ENCODE measurements at places on chromosomes 7 and 10.

- no peak for DNase-seq
Measured at GRCh38 chr7:28005847-28006231, 174.8 kb downstream of the JAZF1 start.

GRCh38 chr10:102121739-102122372, 1.7 kb upstream of the LDB1 start:
- no peak for DNase-seq

DNA sequence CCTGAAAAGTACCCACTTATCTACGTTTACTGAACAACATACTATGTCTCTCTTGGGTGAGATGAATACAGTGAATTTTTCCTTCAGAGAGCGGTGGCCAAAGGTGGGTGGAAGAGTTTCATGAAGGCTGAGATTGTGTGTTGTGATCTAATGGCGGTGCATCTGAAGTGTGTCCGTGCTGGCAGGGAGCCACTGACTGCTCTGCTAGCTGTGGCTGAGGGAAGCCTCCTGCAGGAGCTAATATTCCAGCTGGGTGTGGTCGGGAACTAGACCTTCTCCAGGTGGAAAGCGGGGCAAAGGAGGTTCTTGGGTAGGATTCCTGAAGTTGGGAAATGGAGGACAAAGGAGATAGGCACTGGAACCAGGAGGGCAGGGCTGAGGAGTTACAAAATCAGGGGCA, 69.2 kb upstream of the GRB10 start:
- DNase-seq = no peak

DNA sequence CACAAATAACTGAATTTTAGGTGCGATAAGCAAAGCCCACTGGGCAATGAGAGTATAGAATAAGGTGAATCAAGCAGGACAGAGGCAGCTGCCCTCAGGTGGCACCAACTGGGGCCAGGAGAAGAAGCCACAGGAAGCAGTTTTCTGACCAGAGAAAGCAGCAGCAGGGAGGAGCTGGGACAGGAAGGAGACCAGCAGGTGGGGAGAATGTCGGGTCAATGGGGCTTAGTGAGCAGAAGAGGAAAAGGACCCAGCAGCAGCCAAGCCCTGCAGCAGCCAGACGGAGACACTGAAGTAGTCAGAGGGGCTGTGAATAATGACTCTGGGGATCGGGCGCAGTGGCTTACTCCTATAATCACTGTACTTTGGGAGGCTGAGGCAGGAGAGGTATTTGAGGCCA, 209.6 kb upstream of the SH2B2 start:
- DNase-seq = no peak

GRCh38 chr7:2763597-2763996, 75.6 kb downstream of the AMZ1 start:
- DNase-seq = no peak

GRCh38 chr7:30178748-30179436, 44.1 kb downstream of the MTURN start:
- DNase-seq = no peak

GRCh38 chr7:92917230-92917629, 80.9 kb upstream of the CDK6 start:
- DNase-seq = no peak

DNA sequence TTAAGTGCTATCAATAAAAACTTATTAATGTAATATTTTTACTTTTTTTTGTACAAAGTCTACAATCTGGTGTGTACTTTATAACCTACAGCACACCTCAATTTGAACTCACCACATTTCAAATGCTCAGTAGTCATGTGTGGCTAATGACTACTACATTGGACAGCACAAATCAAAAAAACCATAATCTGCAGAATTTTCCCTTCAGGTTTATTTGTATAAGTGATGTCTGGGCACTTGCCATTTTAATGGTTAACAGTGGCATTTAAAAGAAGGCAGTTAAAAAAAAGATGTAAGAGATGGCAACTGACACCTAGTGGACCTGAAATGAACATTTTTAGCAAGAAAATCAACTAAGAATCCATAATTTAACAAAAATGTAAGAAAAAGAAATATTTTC, 124.6 kb upstream of the NRBF2 start:
- DNase-seq = no peak

GRCh38 chr10:75857269-75857846, 425.9 kb downstream of the LRMDA start:
- DNase-seq = no peak

DNA sequence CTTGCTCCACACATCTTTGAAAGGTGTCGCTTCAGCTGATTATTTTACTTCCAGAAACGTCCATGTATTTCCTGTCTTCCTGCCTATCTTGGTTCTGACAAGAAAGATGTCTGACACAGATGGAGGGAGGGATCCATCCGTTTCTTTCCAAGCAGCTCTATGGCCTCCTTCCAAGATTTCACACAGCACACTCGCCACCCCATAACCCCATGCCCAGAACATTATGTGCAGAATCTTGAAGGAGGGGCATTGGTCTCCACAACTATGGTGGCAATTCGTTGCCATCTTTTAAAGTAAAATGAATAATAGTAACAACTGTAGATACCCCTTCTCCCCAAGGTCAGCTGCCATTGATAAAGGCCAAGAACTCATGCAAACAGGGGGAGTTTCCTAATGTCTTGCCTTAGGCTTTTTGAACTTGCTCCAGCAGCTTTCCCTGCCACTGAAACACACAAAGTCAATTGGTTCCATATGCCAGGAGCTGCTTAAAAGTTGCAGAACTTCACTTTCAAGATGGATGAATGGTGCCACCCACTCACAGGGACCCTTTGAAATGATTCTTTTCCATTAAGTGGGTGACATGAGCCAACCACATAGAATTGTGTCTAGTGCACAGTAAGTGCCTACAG, 60.0 kb downstream of the VSTM4 start:
- DNase-seq = no peak

GRCh38 chr7:128123291-128124037, 92.2 kb upstream of the LRRC4 start:
- no peak for DNase-seq

DNA sequence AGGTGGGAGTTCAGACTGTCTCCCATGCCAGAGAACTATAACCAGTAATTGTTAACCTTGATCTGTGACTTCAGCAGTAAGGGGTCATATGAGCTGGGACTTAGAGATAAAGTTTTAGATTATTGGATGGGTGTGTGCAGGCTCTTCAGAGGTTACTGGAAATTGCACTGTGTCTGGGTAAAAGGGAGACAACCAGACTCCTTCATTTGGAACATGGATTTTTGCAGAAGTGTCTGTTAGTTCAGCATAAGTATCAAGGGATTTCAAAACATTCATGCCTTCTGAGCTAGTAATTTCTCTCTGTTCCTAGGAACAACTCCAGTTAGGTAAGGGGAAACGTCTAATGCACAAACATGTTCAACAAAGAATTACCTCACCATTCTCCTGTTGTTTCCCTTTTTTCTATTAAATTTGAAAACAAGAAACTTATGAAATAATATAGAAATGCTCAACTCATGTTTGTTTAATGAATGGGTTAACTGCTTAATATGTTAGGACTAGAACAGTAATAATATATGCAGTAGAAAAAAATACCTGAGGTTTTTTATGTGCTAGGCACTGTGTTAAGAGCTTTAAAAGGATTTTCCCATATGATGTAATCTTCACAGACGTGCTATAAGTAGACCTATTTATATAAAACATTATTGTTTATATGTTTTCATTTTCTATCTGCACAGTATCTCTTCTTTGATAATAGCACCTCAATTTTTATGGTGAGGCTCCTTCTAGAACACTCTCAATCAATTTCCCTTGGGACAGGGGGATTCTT, 233.0 kb downstream of the CACNA2D1 start:
- DNase-seq = no peak

DNA sequence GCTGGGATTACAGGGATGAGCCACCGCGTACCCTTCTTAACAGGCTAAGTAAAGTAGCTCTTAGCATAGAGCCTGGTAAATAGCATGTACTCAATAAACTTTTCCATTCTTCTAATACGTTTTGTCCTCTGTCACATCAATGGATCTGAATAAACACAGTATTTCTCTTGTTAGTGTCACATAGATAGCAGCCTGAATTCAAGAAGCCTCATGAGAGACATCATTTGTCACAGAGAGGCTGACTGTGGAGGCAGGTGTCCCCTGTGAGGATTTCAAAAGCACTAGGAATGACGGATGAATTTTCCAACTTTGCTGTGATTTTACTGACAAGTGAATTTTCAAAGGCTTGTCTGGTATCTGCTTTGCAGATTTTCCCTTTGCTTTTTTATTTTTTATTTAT, 82.6 kb upstream of the CDC14C start:
- DNase-seq = no peak

GRCh38 chr7:5780801-5781496, 514 bp downstream of the RNF216 start:
- DNase-seq = peak; percentile 73

DNA sequence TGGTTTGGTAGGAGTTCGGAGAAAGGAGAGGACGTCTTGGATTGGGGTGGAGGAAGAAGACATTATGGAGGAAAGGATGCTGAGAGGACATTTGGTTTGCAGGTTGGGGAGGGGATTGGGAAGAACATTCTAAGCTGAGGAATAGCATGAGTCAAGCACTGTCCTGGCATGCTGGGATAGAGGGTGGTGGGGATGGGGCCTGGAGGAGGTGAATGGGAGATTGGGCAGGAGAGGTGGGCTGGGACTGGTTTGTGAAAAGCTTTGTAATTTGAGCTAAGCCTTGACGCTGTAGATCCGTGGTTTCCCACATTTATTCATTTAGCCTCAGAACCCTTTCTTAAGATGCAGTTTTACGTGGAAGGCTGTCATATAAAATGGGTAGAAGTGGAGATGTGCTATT, 52.2 kb downstream of the TMEM178B start:
- DNase-seq = no peak

- DNase-seq = no peak
Measured at GRCh38 chr10:31724296-31724695, 204.3 kb downstream of the ARHGAP12 start.

- DNase-seq = no peak
Measured at GRCh38 chr7:67821116-67821515, 824.5 kb downstream of the TYW1 start.

DNA sequence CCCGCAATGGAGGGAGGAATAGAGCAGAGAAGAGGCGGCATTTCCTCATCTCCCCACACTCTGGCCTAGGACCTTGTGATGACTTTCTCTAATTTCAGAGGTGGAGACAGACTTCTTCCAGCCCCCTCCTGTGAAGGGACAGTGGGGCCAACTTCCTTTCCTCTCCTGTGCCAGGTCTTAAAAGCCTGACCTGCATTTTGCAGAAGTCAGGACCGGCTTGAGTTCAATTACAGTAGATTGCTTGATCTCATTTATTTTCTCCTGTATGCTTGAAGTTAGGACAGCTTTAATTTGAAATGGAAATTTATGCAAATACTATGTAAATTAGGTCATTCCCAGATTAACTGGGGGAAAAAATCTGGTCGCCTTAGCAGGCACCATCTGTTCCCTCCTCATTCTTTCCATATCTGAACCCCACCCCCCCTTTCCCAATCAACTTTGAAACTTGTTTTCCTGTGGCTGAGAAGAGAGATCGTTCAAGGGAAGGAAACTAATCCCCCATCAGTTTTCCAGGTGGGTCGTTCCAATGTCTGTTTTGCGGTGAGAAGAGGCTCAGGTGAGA, 57.1 kb downstream of the SYPL1 start:
- no peak for DNase-seq

- DNase-seq = no peak
Measured at GRCh38 chr10:86803156-86803555, 46.7 kb downstream of the BMPR1A start.

DNA sequence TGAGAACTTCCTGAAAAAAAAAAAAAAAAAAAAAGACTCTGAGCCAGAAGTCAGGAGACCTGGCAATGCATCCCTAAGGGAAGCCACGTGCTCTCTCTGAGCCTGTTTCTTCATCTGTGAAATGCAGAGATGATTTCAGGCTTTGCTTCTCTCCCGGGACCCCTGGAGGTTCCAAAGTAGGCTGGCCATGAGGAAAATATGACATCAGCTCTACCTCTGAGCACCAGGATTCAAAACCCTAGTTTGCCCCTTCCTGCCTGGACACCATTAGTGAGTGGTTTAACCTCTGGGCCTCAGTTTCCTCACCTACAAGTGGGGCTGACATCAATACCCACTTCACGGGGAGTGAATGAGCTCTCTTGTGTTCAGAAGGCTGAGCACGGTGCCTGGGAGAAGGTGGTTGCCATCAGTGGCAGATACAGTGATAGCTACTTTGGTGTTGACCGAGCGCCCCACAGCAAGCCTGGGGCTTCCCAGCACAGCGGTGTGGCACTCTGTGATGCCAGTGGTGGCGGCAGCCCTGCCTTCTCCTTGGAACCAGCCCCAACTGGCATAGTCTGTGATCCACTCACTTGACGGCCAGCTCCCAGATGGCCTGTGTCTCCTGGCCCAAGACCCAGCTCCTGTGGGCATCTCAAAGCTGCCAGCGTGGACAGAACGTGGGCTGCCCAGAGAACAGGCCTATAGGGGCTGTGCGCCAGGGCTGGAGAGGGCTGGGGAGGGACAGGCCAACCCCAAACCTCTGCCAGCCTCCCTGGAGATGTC, 153.1 kb upstream of the UNC5B start:
- DNase-seq = no peak

- DNase-seq = no peak
Measured at GRCh38 chr10:114322344-114322743, 82.0 kb downstream of the AFAP1L2 start.

- DNase-seq = no peak
Measured at GRCh38 chr10:47098964-47099363, 187.7 kb downstream of the PTPN20 start.

- no peak for DNase-seq
Measured at GRCh38 chr10:97713339-97713825, at the start of gene MARVELD1. TSS of gene MARVELD1 (plus strand) at chr10:97713730. CDS start at chr10:97713877, 147 bp downstream.

- peak; percentile 73 for DNase-seq
Measured at GRCh38 chr10:35451151-35452016, 115.1 kb downstream of the CCNY start.

- no peak for DNase-seq
Measured at GRCh38 chr10:86051586-86051985, 315.0 kb downstream of the GRID1 start.

DNA sequence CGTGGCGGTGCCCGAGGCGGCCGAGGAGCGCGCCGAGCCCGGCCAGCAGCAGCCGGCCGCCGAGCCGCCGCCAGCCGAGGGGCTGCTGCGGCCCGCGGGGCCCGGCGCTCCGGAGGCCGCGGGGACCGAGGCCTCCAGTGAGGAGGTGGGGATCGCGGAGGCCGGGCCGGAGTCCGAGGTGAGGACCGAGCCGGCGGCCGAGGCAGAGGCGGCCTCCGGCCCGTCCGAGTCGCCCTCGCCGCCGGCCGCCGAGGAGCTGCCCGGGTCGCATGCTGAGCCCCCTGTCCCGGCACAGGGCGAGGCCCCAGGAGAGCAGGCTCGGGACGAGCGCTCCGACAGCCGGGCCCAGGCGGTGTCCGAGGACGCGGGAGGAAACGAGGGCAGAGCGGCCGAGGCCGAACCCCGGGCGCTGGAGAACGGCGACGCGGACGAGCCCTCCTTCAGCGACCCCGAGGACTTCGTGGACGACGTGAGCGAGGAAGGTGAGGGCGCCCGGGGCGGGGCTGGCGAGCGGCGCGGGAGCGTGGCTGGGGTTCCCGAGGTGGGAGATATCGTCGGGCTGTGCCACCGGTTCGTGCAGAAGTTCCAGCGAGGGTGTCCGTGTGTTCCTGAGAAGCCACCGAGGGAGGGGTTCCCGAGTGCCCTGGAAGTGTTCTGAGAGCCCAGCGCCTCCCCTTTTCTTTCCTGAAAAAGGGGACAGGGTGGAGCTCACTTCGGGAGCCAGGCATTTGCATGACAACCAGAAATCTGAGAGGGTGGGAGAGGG, 495 bp downstream of the EIF3B start:
- DNase-seq = peak; percentile 44

- no peak for DNase-seq
Measured at GRCh38 chr10:80187465-80188409, 17.6 kb downstream of the ANXA11 start.

- DNase-seq = no peak
Measured at GRCh38 chr10:10987111-10987510, 30.6 kb upstream of the CELF2 start.

GRCh38 chr10:117260084-117260483, 19.2 kb downstream of the SLC18A2 start:
- no peak for DNase-seq
